ENCODE measurements at places on chromosomes 4 and X.

DNA sequence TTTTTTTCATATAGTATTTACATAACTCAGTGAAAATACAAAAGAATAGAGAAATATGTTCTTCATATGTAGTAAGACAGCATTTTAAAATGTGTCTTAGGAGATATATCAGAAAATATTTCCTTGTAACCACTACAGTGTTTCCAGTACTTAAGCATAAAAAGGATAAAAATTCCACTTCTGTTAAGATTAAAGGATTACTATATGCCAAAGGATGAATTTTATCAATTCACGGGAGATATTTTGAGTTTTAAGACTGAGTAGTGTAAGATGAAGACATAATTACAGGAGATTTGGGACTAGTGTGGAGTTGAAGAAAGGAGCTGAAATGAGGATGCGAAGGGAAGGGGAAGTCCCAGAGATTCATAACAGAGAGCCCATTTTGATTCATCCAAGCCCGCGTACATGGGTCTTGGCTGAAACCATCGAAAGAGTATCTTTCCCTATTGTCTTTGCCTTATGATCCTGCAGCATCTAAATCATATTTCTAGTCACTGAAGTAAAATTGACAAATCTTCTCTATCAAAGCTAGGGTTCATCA lies 58.7 kb downstream of the MAD2L1 start:
- no peak for DNase-seq

DNA sequence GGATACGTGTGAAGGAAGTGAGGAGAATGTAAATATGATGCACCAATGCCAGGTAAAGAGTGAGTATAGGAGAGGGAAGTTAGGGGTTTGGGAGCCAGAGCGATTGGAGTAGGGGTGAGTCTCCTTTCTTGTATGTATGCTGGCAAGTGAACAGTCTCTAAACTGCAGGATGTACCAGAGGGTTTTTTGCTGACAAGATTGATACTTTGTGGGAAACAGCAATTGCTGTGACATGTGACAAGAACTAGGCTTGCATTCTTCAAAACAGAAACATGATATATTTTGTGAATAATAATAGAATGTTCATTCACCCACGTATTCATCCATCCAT lies 706 bp downstream of the CHIC1 start:
- DNase-seq = no peak

DNA sequence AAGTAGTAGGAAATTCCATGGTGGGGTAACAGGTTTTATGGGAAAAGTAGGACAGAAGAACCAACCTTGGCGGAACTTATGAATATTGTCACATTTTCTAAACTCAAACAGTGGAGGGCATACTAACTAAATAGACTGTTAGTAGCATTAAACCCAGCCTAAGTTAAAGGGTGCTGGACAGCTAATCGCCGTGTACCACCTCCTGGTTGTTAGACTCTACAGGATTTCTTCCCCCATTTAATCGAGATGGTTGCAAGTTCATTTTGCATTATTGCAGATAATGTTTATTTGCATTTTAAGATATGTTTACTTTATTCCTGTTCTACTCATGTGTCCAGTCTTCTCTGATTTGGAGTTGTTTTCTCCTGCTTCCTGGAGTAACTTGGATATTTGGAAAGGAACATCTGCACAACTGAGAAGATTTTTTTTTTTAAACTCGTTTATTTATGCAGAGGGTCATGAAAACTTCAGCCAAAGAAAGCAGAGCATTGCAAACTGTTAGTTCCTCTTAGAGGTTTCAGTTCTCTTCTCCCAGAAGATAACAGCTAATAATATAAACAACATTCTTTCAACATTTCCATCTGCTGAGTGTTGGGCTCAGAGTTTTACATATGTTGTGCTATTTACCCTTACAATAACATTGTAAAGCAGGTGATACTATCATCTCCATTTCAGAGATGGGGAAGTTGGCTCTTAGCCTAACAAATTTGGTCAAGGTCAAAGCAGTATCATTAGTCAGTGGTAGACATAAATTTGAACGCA lies 51.5 kb upstream of the TBC1D9 start:
- no peak for DNase-seq

GRCh38 chr4:175935016-175935661 lies 123.1 kb upstream of the GPM6A start:
- no peak for DNase-seq

DNA sequence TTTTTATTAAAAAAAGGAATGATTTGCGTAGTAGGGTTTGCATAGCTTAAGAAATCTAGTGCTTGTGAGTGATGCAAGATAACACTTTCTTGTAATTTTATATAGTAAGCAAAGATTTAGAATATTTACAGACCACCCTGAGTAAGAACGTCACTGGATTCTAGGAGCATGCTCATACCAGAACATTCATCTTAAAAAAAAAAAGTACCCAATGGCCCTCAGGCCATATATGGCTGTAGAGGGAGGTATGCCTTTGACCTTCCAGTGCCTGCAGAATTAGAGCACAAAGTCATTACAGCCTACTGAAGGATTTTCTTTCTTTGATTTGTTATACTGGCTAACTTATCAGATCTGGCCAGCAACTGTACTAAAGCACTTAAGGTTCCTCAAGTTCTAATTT lies 236.3 kb upstream of the GYPA start:
- DNase-seq = no peak

DNA sequence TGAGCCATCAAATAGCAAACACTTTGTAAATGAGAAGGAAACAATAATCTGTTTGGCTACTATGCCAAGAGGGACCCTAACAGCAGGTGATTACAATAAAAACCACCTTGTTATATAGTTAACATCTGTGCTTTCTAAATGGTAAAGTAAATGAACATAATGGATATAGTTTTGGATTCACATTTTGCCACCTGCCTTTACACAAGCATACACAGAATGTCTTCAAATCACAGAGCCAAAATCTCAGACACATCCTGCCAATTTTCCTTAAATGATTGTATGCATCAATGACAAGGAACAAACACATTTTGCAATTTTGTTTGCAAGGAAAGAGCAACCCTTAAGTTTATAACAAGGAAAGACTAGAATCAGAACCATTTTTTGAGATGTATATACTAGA lies 334.2 kb downstream of the FSTL5 start:
- DNase-seq = no peak

- DNase-seq = no peak
These were observed 34.5 kb downstream of the ABCE1 start for GRCh38 chr4:145132511-145133098.

GRCh38 chr4:48119646-48120045 lies 14.4 kb downstream of the TXK start:
- DNase-seq = no peak

- DNase-seq = no peak
These were observed 1.7 kb downstream of the ARAF start for GRCh38 chrX:47562615-47563243.

DNA sequence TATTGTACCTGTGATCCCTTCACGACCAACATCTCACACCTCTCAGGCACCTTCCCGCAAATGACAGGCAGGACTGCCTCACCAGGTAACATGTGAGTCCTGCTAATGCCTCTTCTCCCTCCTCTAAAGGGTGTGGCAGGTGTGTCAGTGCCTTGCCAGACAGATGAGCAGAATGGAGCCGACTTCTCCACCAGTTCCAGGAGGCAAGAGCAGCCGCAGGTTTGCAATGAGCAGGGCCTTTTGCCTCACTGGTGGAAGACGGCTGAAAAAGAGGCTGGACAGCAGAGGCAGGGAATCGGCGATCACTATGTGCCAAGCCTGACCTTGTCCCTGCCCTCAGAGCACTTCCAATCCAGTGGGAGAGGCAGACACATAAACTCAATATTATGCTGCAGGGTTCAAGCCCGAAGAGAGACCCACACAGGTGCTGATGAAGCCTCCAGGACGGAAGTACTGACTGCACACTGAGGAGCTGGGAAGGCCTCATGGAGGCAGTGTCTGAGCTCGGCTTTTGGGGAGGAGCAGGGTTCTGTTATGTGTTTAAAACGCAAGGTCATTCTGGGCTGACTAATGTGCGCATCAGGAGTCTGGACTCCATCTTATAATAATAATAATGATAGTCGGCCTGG lies 57.9 kb downstream of the C4orf50 start:
- no peak for DNase-seq

DNA sequence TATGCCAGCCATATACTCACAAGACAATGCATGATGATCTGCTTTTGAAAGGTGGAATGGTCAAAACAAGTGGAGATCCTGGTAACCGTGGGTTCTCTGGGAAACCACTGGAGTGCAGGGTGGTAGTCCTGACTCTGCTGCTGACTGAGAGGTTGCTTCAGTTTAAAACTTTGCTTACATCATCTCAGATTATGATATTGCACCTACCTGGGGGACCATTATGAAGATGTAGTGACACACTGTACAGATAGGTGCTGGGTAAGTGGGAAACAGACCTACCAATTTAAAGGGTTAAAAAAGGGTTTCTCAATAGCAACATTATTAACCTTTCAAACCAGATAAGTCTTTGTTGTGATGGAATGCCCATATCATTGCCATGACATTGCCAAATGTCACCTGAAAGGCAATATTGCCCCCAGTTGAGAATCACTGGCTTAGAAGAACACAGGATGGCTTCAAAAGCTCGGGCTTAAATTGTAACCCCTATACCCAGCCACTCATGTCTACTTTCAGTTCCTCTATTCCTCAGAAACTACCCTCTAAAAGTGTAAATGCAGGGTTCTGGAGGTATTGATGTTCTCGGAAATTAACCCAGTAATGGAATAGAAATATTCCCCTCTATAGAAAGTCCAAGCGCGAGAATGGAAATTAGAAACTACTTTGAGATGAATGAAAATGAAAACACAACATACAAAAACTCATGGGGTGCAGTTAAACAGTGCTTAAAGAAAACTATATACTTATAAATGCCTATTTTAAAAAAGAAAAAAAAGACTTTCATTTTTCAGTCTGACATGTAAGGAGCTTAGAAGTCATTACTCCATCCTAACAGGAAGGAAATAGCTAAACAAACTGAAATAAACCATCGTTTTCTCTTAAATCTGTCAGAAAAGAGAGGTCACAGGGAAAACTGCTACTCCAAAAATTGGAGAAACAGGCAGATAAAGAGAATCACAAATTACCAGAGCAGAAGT lies 65.8 kb downstream of the ARHGEF6 start:
- no peak for DNase-seq

- DNase-seq = no peak
These were observed 152.5 kb upstream of the SPRY1 start for GRCh38 chr4:123244137-123244536.

- DNase-seq = no peak
These were observed 512.6 kb upstream of the FAM241A start for GRCh38 chr4:111632641-111633151.

- no peak for DNase-seq
These were observed 1.3 kb downstream of the RBM10 start for GRCh38 chrX:47146121-47146935.

GRCh38 chr4:111792632-111793031 lies 352.6 kb upstream of the FAM241A start:
- no peak for DNase-seq

- no peak for DNase-seq
These were observed 39.6 kb downstream of the SMAD1 start for GRCh38 chr4:145521282-145521681.

GRCh38 chrX:69387567-69388487 lies 116.3 kb upstream of the NALF2 start:
- DNase-seq = no peak

- DNase-seq = no peak
These were observed 48.0 kb downstream of the ARAP2 start for GRCh38 chr4:36196145-36196913.

DNA sequence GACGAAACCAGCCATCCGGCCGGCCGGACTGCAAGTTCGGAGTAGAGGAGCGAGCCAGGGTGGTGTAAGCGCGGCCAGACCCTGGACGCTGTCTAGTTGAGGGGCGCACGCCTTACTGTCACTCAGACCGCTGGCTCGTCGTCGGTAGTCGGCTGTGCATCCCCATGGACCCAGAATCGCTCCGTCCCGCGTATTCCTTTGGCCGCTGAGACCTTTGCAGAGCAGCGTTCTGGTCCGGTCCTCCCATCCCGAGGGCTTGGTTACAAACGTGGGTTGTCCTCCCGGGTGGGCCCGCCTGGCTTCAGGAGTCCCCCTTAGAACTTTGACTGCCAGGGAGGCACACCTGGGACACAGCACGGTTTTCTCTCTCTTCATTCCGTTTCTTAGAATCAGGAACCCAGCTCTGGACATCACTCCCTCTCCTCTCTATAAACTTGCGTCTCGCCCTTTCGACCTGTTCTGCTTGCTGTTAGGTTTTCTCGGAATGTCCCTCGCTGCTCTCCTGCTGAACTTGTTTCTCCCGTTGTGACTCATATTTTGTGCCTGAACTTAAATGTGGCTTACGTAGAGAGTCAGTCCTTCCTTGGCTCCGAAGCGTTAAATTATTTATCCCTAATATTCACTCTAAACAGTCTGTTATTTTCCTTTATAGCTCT lies 672 bp downstream of the PGM2 start:
- DNase-seq = no peak

GRCh38 chr4:19005211-19005610 lies 983.7 kb upstream of the LCORL start:
- DNase-seq = no peak

GRCh38 chr4:11743236-11743635 lies 314.5 kb upstream of the HS3ST1 start:
- DNase-seq = no peak

- no peak for DNase-seq
These were observed 56.1 kb downstream of the SLC9A6 start for GRCh38 chrX:136041254-136041812.

DNA sequence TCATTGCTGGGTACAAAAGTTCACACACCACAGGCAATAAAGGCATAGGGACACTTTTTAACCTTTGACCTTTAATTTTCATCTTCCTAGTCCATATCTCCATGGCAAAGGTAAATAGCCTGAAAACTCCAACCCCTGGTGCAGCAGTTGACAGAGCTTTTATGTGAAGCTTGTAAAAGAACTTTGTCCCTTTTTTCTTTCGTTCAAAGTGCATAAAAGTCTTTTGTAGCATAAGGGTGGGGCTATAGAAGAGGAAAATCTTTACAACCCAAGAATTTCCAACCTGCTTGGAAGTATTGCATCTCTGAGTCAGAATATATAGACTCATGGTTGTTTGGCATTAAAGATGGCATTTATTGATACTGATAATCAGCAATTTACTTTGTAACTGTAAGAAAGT lies 20.4 kb downstream of the POF1B start:
- no peak for DNase-seq

- DNase-seq = no peak
These were observed 607.4 kb upstream of the PITX2 start for GRCh38 chr4:111230265-111230664.

GRCh38 chrX:8245411-8245810 lies 74.3 kb upstream of the VCX2 start:
- DNase-seq = no peak
